ENCODE measurements at places on chromosomes 16 and 17.

DNA sequence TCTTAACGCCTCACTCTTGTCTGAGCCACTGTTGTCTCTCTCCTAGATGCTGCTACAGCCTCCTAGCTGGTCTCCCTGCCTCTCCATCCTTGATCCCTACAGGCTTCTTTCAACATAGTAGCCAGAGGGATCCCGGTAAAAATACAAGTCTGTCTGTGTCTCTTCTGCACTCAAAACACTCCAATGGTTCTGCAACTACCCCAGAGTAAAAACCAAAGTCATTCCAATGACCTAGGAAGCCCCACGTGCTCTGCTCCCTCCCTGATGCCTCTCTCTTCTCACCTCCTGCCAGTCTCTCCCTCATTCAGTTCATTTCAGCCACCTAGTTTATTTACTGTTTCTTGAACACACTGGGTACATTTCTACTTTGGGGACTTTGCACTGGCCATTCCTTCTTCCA lies 135.2 kb downstream of the NPIPB5 start:
- DNase-seq: peak; percentile 16

GRCh38 chr17:73749928-73750605 lies 105.8 kb upstream of the SDK2 start:
- no peak for DNase-seq

DNA sequence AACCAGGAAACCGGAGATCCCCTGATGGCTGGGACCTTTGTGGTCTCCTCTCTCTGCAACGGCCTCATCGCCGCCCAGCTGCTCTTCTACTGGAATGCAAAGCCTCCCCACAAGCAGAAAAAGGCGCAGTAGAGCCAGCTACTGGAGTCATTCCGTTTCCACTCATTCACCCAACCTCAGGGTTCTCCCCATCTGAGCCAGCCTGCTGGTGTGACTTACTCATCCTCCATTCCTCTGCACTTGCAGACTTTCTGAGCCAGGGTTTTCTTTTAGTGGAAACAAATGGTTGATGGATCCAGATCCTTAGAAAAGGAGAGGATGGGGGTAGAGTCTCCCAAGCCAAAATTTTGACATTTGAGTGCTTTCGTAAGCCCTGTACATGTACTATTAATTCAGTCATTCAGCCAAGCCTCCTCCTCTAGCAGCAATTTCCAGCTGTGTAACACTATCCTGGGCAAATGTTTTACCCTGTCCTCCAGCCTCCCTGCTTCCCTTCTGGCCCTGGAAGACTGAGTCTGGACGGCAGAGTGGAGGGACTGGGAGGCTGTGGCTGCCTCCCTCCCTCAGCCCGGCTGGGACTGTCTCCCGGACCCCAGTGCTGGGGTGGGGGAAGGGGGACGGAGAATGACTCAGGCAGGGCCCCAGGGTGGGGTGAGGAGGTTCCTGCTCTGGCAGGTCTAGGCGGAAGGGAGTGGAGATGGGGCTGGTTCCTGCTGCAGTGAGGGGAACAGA lies 2.3 kb downstream of the SOX15 start:
- no peak for DNase-seq

DNA sequence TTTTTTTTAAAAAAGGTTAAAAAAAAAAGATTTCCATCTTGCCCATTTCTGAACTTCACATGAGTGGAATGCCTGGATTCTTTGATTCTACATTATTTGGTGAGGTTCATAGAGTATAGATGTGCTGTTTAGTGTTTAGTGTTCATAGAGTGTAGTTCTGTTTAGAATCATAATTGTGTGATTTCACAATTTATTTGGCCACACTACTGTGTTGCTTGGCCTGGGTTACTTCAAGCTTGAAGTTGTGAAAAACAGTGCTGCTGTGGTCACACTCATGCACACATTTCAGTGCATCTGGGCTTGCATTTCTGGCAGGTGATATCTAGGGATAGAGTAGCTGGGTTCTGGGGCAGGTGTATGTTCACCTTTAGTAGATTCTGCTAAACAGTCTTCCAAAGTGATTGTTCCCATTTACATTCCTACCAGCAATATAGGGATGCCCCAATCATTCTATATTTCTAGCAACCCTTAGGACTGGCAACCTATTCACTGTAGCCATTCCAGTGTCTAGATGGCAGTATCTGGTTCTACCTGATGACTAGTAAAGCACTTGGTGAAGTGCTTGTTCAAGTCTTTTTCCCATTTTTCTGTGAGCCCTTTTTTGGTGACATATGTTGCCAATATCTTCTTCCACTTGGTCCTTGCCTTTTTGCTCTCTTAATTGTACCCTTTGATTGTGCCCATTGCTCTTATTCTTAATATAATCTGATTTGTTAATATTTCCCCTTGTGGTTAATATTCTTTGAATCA lies 50.6 kb upstream of the RBFOX3 start:
- DNase-seq: no peak

DNA sequence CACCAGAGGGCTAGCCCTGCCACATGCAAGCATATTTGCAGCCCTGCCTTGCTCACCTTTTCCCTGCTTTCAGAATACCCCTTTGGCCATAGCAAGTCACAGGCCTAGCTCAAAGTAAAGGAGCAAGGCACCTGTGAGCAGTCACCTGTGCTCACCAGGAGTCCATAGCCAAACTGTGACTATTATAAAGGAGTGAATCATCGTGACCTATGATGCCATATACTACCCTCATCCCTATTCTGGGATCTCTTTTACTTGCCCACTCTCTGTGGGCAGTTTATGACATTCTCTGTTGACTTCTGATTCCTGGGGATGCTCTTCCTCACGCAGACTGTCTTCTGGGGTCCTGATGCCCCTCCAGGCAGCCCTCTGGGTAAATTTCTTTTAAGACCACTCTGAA lies 200.5 kb upstream of the NLRP1 start:
- no peak for DNase-seq

DNA sequence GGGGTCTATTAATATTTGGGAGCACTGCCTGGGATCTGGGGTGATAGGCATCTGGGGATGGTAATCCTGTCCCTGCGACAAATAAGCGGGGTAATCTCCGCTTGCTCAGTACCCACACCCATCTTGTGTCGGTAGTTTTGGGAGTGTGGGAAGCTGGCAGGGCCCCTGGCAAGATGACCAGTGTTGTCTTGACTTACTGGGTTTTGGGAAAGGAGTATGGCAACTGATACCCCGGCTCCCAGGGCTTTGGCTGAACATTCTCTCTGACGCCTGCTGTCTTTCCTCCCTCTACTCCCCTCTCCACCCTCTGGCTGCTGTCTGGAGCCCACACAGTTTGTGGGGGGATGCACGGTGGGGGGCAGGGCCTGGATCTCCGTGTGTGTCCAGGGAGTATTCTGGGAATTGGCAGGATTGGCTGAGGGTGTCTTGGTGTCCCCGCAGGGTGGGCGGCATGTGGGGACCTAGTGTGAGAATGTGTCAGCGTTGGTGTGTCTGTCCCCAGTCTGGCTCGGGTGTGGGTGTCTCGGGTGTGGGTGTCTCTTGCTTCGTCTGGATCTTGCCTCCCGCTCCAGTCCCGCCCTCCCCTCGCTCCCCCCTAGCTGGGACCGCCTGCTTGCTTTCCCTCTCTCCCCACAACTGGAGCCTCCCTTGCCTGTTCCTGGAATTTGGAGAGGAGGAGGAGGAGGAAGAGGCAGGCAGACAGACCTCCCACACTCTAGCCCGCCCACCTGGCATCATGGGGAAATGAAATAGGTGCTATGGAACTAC lies 12.0 kb downstream of the RARA start:
- no peak for DNase-seq

- no peak for DNase-seq
These were observed 6.3 kb downstream of the CMTR2 start for GRCh38 chr16:71282943-71283342.

DNA sequence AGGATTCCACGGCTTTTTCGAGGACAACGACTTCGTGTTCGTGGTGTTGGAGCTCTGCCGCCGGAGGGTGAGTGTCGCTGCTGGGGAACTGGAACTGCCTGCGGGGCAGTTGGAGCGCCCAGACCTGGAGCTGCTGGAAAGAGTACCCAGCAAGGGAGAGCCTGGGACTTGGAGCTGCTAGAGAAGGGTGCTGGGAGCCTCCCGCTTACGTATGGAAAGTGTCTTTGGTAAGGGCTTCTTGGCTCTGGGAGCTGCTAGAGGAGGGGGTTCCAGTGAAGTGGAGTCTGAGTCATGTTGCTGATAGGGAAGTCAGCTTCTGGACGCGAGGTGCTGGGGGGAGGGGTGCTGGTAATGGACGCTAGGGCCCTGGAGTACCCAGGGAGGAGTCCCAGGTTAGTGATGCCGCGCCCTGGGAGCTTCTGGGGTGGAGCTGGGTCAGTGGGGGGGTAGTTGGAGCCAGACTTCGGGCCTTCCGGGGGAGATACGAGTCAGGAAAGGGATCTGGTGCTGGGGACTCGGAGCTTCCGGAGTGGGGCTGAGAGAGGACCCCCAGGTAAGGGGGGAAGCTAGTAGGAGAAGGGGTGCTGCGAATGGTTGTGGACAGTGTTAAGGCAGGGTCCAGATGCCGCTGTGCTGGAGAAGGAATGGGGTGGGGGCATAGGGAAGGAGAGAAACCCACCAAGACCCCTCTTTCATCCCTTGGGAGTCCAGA lies 741 bp downstream of the PLK1 start:
- DNase-seq: peak; percentile 41

DNA sequence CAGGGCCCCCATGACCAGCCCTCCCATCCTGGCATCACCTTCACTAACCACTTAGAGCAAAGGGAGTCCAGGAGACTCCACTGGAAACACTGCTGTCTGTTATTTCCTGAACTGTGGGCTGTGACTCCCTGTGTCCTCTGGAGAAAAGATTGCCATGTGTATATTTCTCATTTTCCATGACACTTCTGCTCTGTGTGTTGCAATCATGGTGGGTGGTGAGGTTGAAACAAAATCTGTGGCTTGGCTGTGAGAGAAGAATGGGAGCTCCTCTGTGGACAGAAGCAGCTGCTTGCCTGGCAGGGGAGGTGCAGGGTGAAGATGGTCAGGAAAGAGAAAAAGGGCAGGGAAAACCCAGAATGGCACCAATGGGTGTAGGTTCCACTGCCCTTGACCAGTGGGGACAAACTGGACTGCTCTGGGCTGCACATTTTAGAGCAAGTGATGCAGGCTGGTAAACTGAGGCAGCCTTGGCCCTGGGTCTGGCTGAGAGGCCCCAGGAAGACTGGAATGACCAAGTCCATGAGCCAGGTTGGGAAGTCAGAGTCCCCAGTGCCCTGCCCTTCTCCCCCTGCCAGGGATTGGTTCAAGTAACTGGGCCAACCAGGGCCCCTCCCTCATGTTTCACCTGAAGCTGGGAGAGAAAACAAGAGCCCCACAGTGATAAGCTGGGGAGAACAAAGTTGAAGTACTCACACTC lies 314.3 kb downstream of the C16orf95 start:
- peak; percentile 4 for DNase-seq

DNA sequence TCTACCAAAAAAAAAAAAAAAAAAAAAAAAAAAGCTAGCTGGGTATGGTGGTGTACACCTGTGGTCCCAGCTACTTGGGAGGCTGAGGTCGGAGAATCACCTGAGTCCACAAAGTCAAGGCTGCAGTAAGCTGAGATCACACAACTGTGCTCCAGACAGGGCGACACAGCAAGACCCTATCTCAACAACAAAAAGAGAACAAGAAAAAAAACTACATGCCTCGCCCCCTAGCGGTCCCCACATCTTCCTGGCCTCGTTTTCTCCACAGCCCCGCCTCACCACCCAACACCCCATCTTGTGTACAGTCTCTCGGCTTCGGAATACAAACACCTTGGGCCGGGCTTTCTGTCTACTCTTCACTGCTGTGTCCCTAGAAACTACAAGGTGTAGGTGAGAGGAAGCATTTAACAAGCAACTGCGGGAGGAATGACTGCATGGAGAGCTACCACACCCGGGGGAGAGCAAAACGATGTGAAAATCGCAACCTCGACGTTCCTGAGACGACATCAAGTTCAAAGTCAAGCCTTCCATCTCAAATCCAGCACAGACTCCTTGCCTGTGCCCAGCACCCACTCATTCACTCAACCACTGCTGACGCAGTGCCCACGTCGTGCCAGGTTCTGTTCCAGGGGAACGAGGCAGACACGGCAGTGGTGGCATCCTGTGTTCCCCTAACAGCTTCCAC lies 9.0 kb downstream of the NTAN1 start:
- no peak for DNase-seq

GRCh38 chr16:8675183-8676159 lies 1.1 kb downstream of the ABAT start:
- no peak for DNase-seq

DNA sequence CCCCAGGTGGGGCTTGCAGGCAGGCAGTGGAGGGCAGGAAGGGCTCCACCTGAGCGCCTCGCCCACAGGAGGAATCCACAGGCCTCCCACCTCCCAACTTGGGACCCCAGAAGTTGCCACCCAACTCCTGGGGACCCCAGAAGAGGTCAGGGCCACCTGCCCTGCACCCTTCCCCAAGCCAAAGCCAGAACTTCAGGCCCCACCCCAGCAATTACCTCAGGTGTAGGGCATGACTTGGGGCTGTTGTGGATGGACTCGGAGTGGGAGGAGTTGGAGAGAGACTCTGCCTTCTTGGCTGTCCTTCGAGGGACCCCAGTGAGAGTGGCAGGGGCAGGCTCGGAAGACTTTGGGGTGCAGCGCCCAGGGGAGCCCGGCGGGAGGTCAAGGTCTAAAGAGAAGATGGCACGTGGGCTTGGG lies 10.5 kb downstream of the TSPOAP1 start:
- DNase-seq: peak; percentile 25

GRCh38 chr16:3589001-3589400 lies 11.8 kb upstream of the NLRC3 start:
- no peak for DNase-seq

GRCh38 chr17:17150448-17150800 lies 55.7 kb downstream of the PLD6 start:
- DNase-seq: no peak

DNA sequence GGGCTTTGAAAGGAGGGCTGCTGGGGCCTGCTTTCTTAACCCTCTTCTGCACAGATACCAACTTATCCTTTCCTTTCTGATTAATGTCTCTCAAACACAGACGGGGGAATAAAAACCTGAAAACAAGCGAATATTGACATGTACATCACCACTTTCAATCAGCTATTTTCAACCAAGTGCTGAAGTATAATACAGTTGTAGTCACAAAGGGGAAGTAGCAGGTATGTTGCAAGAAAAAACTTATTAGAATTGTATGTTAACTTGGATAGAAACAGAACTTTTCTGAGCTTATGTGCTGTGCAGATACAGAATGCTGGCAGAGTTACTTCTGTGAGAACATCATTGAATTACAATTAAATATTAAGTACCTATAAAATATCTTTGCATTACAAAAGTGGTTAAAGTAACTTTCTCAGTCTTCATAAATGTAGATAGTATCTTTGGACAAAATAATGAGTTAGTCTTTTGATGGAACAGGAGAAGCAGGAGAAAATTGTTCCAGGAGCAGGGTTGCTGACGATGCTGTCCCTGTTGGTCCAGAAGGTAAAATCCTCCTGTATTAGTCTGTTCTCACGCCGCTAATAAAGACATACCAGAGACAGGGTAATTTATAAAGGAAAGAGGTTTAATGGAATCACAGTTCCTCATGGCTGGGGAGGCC lies 59.5 kb downstream of the RPTOR start:
- no peak for DNase-seq

Data from H9 (cell line).